Naive thymus-derived CD4-positive, alpha-beta T cell (primary cell): ENCODE measurements at places on chromosomes 7 and 10.

DNA sequence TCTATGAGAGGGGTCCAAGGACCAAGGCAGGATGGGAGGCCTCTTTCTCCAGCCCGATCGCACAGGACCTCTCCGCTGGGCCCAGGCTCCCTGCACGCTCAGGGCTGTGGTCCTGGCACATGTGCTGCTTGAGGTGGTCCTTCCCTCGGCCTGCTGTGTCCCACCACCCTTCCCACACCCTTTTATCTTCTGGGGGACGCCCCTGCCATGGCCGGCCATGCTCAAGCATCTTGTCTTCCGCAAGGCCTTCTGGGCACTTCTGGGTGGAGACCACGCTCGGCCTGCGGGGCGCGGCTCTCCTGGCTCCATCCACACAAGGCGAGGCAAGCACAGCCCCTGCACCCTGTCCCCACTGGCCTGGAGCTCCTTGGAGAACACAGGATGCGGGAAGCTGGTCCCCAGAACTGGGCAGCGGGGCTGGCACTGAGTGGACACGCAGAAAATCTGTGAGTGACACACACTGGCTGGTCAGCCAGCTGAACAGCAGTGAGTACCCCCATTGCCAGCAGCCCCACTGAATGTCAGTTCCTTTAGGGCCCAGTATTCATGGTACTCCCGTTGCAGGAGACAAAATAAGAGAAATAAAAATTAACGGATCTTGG lies 115.9 kb downstream of the TCERG1L start:
- no peak for DNase-seq

DNA sequence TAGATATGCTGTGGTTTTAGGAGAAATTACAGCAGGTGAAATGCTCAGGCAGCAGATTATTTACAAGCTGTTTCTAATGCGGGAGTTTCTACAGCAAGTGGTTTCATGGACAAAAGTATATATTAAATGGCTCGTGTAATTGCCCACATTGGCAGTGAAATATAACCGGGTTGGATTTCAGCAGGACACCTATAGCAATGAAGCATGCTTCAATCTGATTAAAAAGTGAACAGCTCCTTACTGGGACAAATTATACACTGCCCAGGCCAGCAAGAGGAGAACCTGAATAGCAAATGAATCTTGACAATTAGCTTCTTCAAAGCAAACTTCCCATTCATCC lies 35.2 kb upstream of the LYZL1 start:
- DNase-seq, result no peak

GRCh38 chr7:70415179-70415972 lies 716.6 kb upstream of the GALNT17 start:
- no peak for DNase-seq

- DNase-seq, result no peak
These were observed 17.4 kb downstream of the TRIM8 start for GRCh38 chr10:102661658-102662028.

DNA sequence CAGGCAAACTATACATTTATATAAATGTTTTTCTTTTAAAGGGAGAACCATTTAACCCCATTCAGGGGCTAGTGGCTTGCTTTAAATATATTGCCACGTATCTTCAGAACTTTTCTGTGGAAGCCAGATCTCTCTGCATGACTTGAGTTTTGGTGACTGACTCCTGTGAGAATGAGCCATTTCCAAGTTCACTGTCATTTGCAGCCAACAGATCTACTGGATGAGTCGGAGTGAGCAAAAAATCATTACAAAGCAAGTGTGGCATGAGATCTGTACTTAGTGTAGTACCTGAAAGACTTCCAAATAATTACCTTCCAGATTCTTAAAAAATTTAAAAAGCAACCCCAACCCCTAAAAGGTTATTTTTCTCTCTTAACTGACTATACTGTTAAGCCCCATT lies 45.6 kb downstream of the PDSS1 start:
- no peak for DNase-seq
